ENCODE measurements at places on chromosomes 1 and 21. TPM values are rescaled to one million over a fixed set of nuclear protein-coding genes. Genes with fewer than 3 reads are reported as not detected.

The ARHGEF2 gene
- 30.1 TPM for polyA plus RNA-seq

The GUCA2B gene
- 0.71 TPM for polyA plus RNA-seq

The SLAMF8 gene
- polyA plus RNA-seq: 0.74 TPM

DNA sequence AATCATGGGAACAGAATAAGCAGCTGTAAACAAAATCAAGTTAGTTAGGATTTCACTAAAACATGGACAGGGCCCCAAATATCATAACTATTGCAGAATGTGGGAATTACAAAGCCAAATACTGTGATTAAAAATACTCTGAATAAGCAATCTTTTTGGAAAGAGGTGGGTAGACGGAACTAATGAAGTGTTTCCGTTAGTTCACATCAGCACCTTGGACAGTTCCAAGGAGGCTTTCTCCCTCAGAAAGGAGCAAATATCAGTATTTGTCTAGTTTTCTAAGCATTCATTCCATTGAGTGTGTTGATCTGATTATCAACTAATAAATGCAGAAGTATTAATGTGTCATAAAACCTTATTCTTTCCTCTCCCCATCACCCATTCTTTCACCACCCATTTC, 97.4 kb downstream of the FAM78B start:
- peak; percentile 18 for DNase-seq

DNA sequence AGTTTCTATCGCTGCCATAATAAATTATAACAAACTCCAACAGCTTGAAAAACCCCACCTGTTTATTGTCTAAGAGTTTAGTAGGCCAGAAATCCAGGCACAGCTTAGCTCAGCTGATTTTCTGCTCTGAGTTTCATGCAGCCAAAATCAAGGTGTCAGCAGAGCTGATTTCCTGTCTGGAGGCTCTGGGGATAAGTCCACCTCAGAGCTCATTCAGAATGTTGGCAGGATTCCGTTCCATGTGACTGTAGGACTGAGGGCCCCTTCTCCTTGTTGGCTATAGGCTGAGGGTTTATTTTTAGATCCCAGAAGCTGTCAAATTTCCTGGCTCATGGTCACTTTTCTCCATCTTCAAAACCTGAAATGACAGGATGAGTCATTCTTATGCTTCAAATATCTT, 91.6 kb upstream of the CHODL start:
- no peak for DNase-seq

DNA sequence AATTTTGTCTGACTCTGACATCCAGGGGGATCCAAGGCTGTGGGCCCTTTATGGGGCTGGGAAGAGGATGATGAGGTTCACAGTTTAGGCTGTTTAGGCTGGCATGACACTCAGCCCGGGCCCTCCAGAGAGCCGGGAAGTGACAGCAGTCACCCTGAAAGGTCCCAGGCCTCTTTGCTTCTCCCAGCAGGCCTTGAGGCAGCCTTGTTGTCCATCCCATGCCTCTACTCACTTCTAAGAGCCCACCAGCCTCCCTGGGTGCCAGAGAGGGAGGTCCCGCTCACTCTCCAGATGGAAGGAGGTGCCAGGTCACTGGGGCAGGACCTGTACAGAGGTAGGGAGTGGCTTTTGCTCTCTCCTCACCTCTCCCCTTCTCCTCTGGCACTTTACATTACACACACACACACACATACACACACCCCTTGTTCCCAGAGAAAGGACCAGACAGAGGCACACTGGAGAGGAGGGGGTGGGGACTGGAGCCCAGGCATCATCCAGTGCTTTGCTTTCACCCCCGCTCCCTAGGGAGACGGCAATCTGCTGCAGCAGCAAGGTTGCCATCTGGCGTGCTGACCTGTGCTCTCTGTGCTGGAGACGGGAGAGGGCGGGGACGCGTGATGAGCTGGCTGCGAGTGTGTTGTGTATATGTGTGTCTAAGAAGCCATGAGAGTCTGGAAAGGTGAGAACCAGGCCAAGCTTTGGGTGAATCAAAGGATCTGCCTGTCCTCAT, 4.6 kb downstream of the KLHDC8A start:
- peak; percentile 54 for DNase-seq

DNA sequence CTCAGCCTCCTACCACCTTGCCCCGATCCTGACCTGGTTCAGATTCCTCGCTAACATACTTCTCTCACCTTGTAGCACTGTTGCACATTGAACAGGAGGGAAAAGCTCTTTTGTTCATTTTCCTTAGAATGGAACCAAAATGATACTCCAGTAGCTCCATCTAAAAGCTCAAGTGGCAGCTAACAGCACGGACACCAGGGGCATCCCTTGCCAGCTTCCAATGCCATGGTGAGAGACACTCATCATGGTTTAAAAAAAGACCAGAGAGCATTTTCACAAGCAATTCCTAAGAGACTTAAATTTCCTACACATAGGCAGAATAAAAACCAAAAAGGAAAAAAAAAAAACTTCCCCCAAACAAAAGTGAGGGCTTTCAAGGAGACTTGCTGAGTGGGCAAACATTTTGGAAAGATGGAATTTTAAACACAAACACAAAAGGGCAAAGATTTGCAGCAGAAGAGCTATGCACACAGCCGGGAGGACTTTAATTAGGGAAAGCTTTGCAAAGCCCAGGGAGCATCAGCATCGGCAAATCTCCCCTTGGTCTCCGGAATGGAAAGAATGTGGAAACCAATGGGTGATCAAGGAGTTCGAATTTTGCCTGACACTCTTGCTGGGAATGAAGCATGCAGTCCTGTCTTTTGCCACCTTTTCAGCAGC, 84.3 kb downstream of the CAPZB start:
- DNase-seq: no peak

- no peak for DNase-seq
These were observed 13.4 kb upstream of the PRPF38B start for GRCh38 chr1:108678706-108679105.

Data from hepatocyte (in vitro differentiated cells).